Fibroblast of lung (primary cell): ENCODE measurements at places on chromosomes 3 and 15. TPM values are rescaled to one million over a fixed set of nuclear protein-coding genes. Genes with fewer than 3 reads are reported as not detected.

The LEKR1 gene
- 0.26 and 1.3 TPM in 2 replicates for total RNA-seq

The TMOD2 gene
- total RNA-seq = 8.0 and 11.2 TPM in 2 replicates

The POLR2M gene
- 287 and 595 TPM in 2 replicates for total RNA-seq

The FAM43A gene
- total RNA-seq = 7.2 and 8.8 TPM in 2 replicates

The ZNF860 gene
- total RNA-seq = under 0.01 and 0.50 TPM in 2 replicates

The CPA3 gene
- not detected in 2 replicates for total RNA-seq

The FBXW12 gene
- not detected in 2 replicates for total RNA-seq
